ENCODE measurements at places on chromosomes 13 and 19.

DNA sequence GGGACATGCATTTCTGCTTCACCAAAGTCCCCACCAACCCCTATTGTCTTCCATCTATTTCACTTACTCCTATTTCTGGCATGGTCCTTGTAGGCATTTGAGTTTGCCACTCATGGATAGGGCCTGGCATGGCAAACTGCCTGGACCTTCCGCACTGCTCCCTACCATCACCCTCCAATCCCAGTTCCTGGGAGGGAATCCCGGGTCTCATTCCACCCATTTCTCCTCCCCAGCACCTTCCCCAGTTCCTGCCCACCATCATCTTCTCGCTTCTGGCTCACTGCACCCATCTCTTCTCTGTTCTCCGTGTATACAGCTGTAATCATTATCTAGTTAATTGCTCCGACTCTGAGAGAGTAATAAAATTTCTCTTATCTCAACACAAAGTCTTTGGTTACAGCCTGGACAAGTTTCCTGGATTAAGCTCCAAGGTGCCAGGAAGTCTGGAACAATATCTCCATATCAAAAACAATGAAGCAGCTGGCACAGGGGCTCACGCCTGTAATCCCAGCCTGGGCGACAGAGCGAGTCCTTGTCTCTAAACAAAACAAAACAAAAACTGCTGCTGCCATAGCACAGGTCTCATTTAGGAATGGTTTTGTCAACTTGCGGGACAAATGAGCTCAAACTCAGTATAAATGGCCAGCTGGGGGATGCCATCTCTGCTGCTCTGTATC is 17.0 kb upstream of the COX7A1 start:
- DNase-seq, result no peak

- peak; percentile 22 for DNase-seq
These were observed 194.7 kb downstream of the B3GLCT start for GRCh38 chr13:31394506-31394905.

DNA sequence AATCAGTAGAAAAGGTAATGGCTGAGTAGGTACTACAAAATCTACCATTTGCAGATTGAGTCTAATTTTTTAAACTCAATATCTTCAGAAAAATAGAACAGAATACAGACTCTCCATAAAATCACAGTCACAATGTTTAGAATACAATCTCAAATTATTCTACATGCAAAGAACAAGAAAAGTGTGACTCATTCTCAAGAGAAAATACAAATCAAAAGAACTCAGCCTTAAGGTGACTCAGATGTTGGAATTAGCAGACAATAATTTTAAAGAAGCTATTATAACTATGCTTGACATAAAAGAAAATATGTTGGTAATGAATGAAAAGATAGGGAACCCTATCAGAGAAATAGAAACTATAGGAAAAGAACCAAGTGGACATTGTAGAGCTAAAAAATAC is 78.9 kb downstream of the RXFP2 start:
- no peak for DNase-seq

GRCh38 chr13:83211301-83211700 is 671.0 kb downstream of the SLITRK1 start:
- peak; percentile 67 for DNase-seq

DNA sequence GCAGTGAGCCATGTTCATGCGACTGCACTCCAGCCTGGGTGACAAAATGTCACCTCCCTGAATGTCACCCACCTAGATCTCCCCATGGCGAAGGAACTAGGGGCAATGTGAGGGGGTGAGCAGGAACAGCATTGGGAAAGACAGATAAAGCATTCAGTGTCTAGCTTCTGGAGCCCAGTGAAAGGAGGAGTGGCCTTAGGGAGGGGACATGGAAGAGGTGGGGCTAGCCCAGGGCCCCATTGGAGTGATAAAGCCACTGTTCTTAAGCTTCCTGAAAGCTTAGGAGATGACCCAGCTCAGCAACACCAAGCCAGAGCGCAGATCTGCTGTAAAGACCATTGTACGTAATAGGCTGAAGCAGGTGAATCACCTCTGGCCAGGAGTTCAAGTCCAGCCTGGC is 13.0 kb upstream of the KCNN1 start:
- no peak for DNase-seq

DNA sequence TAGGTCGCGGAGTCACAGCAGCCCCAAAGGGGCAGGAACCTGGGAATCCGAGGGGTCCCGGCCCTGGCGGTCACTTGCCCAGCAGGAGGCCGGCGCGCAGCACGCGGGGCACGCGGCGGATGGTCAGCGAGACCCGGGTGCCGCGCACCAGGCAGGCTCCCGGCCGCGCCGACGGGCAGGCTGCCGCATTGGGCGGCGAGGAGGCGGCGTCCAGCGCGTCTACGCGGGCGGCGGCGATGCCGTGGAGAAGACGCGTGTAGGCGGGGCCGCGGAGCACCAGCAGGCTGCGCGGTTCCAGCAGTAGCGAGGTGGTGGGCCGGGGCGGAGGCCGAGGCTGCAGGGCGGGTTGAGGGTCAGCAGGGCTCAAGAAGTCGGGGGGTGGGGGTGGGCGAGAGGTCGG is 607 bp upstream of the SYNE4 start:
- DNase-seq, result peak; percentile 51

DNA sequence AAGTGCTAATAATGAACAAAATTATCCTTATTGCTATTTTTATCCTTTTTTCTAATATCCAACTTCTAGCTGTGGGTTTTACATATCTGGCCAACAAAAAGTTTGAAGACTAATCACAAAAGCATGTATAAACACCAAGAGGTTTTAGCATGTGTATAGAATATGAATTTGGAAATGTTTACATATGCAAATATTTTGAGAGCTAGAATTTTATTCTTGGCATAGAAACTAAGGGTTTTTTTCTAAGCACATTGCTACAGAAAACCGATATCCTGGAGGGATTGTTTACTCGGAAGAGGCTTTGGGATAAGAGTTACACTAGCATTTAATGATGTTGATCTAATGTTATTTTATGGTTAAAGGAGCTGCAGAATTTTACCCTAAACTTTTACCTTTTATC is 392.1 kb downstream of the EFNB2 start:
- DNase-seq, result peak; percentile 34

- DNase-seq, result no peak
These were observed 26.4 kb upstream of the CD70 start for GRCh38 chr19:6617374-6617773.

GRCh38 chr13:41465241-41465847 is 8.0 kb downstream of the RGCC start:
- DNase-seq, result peak; percentile 70

DNA sequence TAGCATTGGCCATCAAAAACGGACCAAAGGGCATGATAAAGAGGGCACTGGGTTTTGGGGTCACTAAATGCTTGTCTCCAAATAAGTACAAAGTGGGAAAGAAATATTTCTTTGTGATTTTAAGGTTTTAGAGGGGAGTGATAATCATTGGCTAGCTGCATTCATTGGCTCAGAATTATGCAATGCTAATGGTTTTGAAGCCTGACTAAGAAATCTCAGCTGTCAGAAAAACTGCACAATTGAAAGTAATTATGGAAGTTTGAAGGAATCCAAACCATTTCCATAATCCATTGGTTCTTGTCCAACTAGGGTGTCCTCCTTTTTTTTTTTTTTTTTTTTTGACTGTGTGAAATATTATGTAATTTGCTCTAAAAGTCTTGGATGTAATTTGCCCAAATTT is 88.2 kb upstream of the ARGLU1 start:
- DNase-seq, result no peak

- DNase-seq, result no peak
These were observed 14.6 kb downstream of the SUGP1 start for GRCh38 chr19:19305696-19306095.

Measured in AG10803 (cell line).